ENCODE measurements at places on chromosomes 2 and 18. TPM values are rescaled to one million over a fixed set of nuclear protein-coding genes. Genes with fewer than 3 reads are reported as not detected.

- DNase-seq: peak; percentile 9
Observed at GRCh38 chr2:142707318-142707717, 170.1 kb upstream of the KYNU start.

GRCh38 chr2:32758232-32758631 lies 130.4 kb downstream of the TTC27 start:
- no peak for DNase-seq

GRCh38 chr2:206082298-206082843 lies 3.6 kb downstream of the INO80D start:
- no peak for DNase-seq

IFIH1 gene
- 0.91 TPM for total RNA-seq

DNA sequence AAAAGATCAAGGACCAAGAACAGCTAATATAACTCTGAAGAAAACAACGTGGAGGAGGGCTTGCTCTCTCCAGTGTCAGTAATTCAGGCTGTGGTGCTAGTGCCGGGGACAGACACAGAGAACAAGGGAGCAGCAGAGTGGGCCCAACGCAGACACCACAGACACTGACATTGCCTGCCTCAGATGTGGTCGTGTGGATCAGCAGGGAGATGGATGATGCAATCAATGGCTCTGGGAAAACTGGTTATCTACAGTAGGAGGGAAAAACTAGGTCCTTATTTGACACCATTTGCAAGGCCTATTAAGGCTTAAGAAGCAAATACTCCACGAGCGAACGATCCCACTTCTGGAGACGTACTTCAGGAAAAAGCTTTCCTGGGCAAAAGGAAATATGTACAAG lies 36.1 kb downstream of the HDLBP start:
- DNase-seq: no peak

- no peak for DNase-seq
Observed at GRCh38 chr2:109217362-109218086, 88.5 kb downstream of the SH3RF3 start.

DNA sequence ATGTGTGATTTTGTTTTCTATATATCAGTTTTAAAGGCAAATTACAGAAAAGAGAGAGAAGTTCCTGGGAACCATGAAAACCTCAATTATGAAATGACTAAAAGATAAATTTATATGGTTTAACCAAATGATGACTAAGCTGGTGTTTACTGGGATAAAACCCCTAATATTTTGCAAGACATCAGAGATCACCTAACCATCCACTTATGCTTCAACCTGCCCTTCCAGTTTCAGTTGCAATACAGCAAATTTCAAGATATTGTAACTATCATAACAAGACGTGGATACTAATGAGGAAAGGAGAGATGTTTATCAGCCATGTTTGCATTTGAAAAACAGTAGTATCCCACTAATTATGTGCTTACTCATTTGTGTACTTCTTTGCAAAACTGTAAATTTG lies 108.2 kb downstream of the GAREM1 start:
- DNase-seq: no peak

GRCh38 chr2:43370146-43370545 lies 143.7 kb upstream of the ZFP36L2 start:
- no peak for DNase-seq

DUSP19 gene
- 4.7 TPM for total RNA-seq

SCYGR4 gene
- not detected for total RNA-seq

DNA sequence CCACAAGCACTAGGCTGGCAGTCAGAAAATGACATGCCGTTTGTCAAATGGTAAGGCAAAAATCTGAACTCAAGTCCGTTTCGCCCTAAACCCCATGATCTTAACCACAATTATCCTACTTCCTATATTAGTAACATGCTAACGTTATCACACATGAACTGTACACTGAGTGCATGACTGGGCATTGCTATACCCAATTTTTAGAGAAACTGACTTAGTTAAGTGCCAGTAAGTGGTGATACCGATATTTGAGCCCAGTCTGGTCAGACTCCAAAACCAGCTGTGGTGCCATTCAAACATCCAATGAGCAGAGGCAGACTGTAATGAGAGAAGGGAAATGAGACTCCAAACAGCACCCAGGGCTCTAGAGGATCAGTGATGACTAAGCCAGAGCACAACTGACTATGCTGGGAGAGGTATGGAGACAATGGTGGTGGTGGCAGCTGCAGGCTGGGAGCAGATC lies 311.7 kb upstream of the PKDCC start:
- no peak for DNase-seq

DNA sequence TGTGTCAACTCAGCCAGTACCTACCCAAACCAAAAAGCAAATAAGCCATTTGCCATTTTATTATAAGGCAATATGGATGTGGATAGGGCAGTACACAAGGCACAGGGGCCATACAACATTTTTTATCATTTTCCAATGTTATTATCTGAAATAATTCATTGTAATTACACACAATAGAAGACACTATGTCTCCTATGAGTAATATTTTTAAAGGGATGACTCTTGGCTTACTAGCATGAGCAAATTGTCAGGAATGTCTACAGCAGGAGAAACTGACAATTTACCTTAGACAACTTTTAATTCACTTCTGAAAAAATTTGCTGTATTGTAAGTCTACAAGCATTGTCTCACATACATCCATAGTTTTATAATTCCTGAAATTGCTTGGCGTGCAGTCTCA lies 1193.9 kb upstream of the CELF4 start:
- no peak for DNase-seq

FAM117B gene
- 5.2 TPM for total RNA-seq

AAMP gene
- 96.9 TPM for total RNA-seq

DNA sequence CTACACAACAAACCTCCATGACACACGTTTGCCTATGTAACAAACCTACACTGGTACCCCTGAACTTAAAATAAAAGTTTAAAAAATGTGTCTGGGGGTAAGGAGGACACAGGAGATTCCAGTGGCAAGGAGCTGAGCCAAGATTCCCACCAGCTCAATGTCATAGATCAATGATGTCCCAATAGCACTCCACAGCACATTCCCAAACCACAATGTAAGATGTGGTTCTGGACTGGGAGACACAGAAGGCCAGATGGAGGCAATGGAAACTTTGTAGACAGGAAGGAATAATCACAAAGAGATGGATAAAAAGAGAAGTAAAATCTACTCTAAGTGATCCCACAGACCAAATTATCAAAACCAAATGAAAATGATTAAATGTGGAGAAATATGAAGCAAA lies 312.4 kb upstream of the SOX11 start:
- no peak for DNase-seq

DNA sequence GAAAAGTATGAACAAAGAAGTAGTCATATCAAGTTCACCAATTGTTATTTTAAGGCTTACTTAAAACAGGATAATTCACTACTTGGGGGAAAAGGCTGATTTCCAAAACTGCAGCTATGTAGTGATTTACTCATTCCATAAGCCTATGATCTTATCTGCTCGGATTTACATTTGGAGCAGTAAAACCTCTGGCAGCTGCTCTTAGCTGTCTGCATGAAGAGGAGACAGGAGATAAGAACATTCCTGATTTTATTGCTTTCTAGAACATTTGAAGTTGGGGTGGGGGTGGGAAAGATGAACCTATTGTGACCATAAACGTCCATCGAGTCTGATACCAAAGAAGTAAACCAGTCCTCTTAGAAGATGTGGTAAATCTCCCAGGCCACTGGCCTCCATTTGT lies 120.9 kb downstream of the MMADHC start:
- no peak for DNase-seq

DNA sequence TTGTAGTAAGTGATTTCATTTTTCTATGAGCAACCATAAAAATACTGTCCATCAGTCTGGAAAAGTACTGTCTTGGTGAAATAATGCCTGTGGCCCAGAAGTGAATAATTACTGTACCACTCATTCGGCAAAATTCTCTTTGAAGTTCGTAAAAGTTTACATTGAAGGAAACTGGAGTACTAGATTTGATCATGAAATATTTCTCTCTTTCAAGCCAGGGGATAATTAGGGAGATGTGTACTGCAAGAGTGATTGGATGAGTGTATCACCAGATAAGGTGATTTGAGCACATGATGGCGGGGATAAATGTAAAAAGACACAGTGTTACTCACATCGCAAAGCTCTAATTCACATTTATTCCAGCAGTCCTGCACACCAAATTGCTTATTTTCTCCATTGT lies 883.2 kb upstream of the PIK3C3 start:
- no peak for DNase-seq

DNA sequence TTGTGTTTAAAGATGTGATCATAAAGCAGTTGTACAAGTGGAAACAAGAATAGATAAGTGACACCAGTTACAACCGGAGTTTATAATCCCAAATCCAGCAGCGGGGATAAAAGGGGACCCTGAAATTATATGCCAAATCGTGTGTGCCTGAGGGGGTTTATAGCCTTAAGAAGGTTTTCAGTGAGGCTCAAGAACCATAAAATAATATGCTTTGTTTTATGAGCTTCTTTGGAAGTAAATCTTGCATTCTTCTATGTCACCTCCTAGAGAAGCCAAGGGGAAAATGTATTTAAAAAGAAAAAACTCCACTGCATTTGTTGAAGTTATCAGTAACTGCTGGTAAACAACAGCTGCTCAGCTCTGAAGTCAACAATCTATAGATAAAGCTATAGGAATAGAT lies 25.8 kb upstream of the MAP3K20 start:
- no peak for DNase-seq

AQP12A gene
- total RNA-seq: not detected

- DNase-seq: no peak
Observed at GRCh38 chr2:151237422-151238025, 24.1 kb downstream of the RBM43 start.

DNA sequence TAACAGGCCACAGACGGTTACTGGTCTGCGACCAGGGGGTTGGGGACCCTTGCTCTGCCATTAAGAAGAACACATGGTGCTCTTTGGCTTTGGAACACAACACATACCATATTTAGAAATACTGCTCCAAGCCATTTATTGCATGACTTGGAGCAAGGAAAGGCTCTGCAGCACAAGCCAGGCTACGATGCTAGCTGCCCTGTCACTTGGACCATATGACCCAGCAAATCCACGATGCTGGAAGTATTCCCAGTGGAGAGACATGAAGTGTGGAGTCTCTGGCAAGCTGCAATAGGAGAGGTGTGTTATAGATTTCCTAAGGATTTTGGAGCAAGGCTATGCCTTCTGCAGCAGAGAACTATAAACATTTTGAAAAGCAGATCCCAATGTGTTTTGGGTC lies 171.2 kb downstream of the HAUS1 start:
- DNase-seq: no peak

SERTAD2 gene
- 11.6 TPM for total RNA-seq

- no peak for DNase-seq
Observed at GRCh38 chr2:235447210-235447609, 46.6 kb upstream of the AGAP1 start.

- no peak for DNase-seq
Observed at GRCh38 chr2:89848763-89849368, 1157.4 kb downstream of the RPIA start.

DNA sequence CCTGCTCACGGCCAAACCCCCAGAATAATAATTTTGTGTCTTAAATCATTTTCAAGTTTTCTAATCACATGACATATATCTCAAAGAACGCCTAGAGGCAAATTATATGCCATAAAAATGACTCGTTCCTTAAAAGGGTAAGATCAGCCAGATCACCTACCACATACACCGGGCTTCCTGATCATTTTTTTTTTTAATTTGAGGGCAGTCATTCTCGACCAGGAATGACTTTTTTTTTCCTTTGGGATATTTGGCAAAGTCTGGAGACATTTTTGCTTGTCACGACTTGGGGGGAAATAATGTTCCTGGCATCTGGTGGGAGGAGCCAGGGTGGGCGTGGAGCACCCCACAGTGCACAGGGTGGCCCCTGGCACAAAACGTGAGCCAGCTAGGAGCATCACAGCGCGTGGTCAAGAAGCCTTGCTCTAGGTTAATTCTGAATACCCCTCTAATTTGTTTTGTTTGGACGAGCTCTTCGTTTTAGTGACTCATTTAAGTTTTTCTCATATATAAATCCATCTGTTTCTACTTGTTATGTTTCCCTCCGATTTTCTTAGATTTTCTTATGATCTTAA lies 94.9 kb downstream of the TWIST2 start:
- DNase-seq: no peak

PRKD3 gene
- total RNA-seq: 17.7 TPM

DNA sequence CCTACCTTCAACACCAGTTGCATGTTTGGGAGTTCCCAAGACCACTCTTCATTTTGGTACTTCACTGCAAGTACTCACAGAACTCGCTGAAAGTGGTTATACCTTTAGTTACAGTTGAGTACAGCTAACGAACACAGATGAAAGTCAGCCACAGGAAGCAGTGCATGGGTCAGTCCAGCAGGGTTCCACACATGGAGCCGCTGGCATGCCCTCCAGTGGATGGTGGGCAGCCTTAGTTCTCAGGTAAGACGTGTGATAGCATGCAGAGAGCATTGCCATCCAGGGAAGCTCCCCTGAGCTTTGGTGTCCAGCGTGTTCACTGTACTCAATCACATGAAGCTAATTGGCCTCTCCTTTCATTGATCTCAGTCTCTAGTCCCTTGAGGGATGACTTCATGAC lies 815.3 kb downstream of the RNF144A start:
- DNase-seq: no peak

DNA sequence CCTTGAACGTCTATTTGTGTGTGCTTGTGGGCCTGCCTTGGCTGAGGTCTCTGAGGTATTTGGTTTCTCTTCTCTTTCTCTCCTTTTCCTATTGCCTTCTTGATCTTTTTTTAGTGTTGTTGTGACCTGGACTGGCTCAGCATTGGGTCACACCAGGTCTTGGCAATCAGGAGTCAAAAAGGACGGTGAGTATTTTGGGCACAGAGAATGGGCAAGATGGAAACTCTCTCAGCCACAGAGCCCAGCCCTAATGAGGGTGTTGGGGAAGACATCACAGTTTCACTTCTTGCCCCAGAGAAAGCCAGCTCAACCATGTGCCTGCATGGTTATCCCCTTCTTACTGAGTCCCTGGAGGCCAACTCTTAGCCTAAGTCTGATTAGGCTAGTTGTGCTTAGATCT lies 13.7 kb upstream of the INO80C start:
- no peak for DNase-seq

- DNase-seq: no peak
Observed at GRCh38 chr2:232942831-232943230, 70.2 kb downstream of the NGEF start.

ABI2 gene
- total RNA-seq: 20.1 TPM

- no peak for DNase-seq
Observed at GRCh38 chr2:163123526-163123925, 285.0 kb upstream of the KCNH7 start.

- no peak for DNase-seq
Observed at GRCh38 chr2:108316033-108316432, 27.3 kb downstream of the SULT1C2 start.

DNA sequence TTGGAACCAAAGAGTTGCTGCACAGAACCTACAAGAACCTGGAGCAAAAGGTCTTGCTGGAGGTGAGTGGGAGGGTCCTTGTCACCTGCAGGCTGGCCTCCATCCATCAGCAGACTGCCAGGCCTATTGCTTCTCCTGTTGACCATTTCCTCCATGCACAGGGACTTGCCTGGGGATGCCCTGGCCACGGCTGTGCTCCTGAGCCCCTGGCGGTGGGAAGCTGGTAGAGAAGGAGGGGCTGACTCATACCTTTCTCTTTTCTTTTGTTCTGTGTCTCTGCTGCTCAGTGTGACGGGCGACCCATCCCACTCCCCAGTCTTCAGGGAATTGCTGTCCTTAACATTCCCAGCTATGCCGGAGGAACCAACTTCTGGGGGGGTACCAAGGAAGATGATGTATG lies 102.6 kb downstream of the DGKD start:
- no peak for DNase-seq

FIGN gene
- total RNA-seq: 0.02 TPM

GRCh38 chr2:219538504-219538951 lies 5.1 kb downstream of the CHPF start:
- DNase-seq: no peak

CYP27A1 gene
- total RNA-seq: 0.20 TPM

GRCh38 chr2:47035615-47036488 lies 119.3 kb downstream of the STPG4 start:
- DNase-seq: no peak

OSBPL6 gene
- total RNA-seq: 12.6 TPM

RND3 gene
- 0.51 TPM for total RNA-seq

Measured in K562 (cell line).